Purkinje cell (primary cell): ENCODE measurements at places on chromosomes 3 and 15. TPM values are rescaled to one million over a fixed set of nuclear protein-coding genes. Genes with fewer than 3 reads are reported as not detected.

The GABRR3 gene
- polyA plus RNA-seq, result not detected in 2 replicates

The NCK1 gene
- 32.6 and 50.4 TPM in 2 replicates for polyA plus RNA-seq

The CHRNA5 gene
- polyA plus RNA-seq, result 0.16 and 7.7 TPM in 2 replicates

The SLC12A8 gene
- polyA plus RNA-seq, result 3.0 and 3.8 TPM in 2 replicates

The DNAH1 gene
- 0.15 and 0.28 TPM in 2 replicates for polyA plus RNA-seq

The SHC4 gene
- 0.06 and 2.9 TPM in 2 replicates for polyA plus RNA-seq

The VGLL3 gene
- polyA plus RNA-seq, result 0.08 and 0.22 TPM in 2 replicates

The PXYLP1 gene
- 37.4 and 43.3 TPM in 2 replicates for polyA plus RNA-seq

The GSK3B gene
- 37.9 and 51.0 TPM in 2 replicates for polyA plus RNA-seq

The FOXB1 gene
- not detected in 2 replicates for polyA plus RNA-seq

The BNC1 gene
- polyA plus RNA-seq, result not detected in 2 replicates

The EXD1 gene
- polyA plus RNA-seq, result 0.78 TPM in 1 of 2 replicates, not detected in the other

The REC114 gene
- not detected in 2 replicates for polyA plus RNA-seq

The ARHGEF26 gene
- 6.3 and 10.9 TPM in 2 replicates for polyA plus RNA-seq

The PLS1 gene
- 12.9 and 27.3 TPM in 2 replicates for polyA plus RNA-seq

The HTR3E gene
- not detected in 2 replicates for polyA plus RNA-seq

The NR2E3 gene
- 1.3 and 1.5 TPM in 2 replicates for polyA plus RNA-seq

The POLQ gene
- polyA plus RNA-seq, result 0.07 and 0.66 TPM in 2 replicates

The ZPLD1 gene
- polyA plus RNA-seq, result not detected in 2 replicates

The STAB1 gene
- not detected in 2 replicates for polyA plus RNA-seq

The PLCH1 gene
- polyA plus RNA-seq, result 1.7 and 2.3 TPM in 2 replicates
